ENCODE measurements at places on chromosomes 7 and 10.
A peak's percentile ranks its signal among the peaks of the same experiment; 100 is the strongest.

GRCh38 chr10:18122753-18123152, 17.5 kb upstream of the CACNB2 start:
- no peak for DNase-seq

DNA sequence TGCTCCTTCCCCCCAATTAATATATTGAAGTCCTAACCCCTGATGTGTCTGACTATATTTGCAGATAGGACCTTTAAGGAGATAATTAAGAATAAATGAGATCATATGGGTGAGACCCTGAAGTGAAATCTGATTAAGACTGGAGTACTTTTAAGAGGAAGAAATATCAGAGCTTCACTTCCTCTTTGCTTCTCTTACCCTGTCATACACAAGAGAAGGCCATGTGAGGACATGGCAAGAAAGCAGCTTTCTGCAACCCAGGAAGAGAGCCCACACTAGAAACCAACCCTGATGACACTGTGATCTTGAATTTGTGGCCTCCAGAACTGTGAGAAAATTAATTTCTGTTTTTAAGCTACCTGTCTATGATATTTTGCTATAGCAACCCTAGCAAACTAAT, 44.2 kb downstream of the JMJD1C start:
- DNase-seq: no peak

DNA sequence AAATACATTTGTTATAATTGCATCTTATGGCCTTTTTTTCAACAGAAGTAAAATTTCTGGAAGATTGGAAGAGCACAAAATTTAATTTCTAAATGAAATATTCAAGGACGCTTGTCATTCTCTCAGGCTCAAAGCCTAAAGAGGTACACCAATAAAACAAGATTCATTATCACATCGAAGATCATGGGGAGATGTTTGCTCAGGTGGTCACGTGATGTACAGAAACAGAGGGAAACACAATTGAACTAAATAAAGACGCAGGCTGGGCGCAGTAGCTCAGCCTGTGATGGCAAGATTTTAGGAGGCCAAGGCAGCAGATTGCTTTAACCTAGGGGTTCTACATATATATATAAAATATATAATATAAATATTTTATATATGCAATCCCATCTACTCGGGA, 37.3 kb upstream of the TMEM254 start:
- DNase-seq: no peak

DNA sequence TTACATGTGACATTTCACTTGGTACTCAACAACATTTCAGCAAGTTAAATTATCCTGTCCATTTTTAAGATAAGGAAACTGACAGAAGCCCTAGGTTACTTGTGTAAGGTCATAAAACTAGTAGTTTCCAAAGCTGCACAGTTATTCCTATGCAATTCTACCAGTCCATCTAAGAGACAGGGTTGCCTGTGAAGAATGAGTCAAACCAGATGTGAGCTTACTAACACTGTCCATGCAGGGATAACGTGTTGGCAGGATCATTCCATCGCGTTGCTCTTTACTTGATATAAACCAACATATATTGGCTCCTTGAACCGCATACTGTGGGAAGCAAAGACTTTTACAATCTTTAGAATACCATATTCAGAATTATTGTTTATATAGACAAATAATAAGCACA, 280.9 kb upstream of the HGF start:
- peak; percentile 75 for DNase-seq

All from iris pigment epithelial cell (primary cell).